ENCODE measurements at places on chromosomes 5 and 9.

DNA sequence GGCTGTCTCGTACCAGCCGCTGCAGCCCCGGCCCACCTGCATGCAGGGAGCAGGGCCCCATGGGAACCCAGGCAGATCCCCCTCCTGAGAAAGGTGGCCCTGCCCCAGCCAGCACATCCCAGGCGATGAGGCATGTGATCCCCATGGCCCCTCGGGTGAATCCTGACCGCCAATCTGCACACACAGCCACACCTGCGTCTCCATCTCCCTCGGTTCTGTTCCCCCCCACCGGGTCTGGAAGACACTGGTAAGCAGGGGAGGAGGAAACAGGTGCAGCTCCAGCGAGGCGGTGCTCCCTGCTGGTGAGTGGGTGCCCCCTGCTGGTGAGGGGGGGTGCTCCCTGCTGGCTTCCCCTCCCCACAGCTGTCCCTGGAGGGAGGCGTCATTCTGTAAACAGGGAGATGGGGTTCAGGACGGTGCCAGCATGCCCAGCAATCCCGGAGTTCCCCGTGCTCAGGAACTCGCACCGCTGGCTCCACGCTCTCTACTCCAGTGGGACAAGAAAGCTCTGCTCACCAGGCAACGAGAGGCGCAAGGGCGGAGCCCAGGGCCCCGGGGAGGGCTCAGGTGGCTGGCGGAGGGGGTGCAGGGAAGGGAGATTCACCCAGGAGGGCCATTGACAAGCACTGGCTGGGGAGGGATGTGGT, 28.4 kb upstream of the SLC12A7 start:
- no peak for DNase-seq

DNA sequence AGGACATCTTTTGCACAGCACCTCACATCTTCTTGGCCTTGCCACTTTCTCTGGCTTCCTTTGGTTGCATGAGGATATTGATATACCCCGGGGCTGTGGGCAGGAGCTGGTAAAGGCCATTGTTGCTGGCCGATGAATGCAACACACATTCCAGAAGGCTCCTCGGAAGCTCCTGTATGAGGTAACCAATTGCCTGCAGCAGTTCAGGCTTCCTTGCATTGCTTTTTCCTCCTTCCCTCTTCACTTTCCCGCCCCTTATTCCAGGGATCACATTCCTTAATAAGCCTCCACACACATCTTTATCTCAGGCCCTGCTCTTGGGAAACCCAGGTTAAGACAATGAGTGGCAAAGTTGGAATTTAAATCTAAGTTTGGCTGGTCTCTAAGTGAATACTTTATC, 505.4 kb upstream of the CLINT1 start:
- no peak for DNase-seq

DNA sequence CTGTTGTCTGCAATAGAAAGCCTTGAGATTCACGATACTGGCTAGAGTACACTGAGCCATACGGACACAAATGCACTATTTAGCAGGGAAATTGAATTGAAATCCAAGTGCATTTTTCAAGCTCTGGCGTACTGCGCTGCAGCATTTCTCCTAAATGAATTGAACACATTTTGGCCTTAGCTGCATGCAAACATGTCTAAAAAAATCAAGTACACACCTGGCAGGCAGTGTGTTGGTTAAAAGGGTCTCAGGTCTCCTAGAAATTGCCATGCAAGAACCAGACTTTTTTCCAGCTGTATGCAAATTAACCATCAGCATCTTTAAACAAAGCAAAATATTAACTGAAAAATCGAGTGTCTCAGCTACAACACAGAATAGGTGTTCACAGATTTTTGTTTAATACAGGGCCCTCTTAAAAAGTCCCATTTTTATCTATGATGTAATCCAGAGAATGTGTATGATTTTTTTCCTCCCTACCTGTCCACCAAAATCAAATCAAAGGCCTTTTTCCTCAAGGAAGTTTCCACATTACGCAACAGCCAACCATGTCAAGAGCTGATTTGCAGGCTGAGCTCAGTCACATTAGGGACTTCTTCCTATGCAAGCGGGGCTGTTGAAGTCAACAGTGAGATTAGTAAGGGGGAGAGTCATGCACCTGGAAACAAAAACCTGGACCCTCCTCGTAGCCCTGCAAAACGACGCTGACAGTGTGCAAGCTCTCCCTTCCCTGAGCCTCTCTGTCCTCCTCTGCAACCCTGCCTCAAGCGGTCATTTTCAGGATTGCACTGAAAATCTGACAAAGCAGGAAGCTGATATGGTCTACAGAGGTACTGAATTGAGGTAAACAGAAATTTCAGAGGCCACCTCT, 14.1 kb upstream of the SFXN1 start:
- no peak for DNase-seq

- no peak for DNase-seq
Observed at GRCh38 chr9:87441251-87441650, 56.4 kb upstream of the DAPK1 start.

DNA sequence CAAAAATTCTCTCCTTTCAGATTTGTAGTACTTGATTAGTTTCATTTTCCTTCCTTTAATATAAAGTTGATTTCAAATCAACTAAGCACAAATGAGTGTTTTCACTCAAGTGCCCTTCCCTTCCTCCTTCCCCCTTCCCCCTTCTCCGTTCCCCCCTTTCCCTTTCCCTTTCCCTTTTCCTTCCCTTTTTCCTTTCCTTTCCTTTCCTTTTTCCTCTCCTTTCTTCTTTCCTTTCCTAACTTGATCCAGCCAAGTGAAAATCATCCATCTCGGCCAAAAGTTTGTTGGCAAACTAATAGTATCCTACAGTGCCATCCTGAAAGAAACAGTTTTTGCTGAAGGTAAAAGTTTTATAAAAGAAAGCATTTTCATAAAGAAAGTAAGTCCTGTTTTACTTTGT, 85.3 kb upstream of the CD180 start:
- DNase-seq: no peak

- no peak for DNase-seq
Observed at GRCh38 chr5:60219921-60220320, 326.4 kb upstream of the PDE4D start.

DNA sequence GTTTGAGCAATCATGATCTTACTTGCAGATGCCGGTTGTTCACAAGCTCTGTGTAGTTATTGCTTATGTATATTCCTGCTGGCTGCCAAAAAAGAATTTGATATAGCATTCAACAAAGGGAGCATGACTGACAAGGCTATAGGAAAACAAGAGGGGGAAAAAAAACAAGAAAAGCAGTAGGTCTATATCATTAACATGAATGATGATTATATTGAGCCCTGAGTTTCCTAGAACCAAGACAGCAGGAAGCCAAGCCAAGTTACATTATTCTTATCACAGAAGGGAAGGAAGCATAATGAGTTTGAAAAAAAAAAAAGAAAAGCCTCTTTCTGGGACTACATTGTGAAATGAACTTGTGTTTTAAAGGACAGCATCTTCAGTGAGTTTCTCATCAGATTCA, 41.0 kb downstream of the TSTD2 start:
- no peak for DNase-seq

DNA sequence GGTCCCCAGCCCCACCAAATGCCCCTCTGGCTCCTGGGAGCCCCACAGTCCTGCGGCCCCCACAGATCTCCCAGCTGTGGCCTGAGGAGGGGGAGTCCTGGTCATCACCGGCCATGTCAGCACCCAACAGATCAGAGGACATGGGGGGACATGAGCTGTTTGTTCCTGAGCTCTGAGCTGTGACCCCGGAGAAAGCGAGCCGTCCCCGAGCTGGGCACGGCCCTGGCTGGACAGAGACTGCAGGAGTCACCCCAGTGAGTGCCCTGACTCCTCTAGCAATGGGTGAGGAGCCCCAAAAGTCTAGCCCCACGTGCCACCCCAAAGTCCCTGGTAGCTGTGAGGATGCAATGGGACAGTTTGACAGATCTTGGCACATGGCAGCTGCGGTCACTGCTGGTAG, 25.7 kb downstream of the CCDC187 start:
- no peak for DNase-seq

DNA sequence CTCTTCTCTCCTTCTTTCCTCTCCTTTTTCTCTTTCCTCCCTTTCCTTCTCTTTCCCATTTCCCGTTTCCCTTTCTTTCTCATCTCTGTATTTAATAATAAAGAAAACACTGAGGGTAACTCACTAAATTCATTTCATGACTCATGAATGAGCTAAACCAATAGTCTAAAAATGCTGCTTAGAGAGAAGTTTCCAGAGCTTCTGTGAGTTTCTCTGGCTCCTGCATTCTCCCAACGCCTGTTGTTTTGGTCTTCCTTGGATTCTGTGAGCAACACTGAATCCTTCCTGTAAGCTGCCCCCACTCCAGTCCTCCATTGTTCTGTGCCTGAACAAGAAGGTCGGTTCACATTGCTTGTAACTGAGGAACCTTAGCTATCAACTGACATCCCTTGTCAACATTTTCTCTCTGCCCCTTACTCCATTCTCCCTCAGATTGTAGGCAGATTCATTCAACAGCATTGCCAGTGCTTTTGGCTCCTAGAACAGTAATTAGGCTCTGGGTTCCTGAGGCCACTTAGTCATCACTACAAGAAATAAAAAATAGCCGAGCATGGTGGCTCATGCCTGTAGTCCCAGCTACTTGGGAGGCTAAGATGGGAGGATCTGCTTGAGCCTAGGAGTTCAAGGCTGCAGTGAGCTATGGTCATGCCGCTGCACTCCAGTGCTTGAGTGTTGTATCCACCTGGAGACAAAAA, 237.7 kb upstream of the KLF4 start:
- no peak for DNase-seq

- no peak for DNase-seq
Observed at GRCh38 chr9:13557746-13558145, 278.3 kb upstream of the MPDZ start.

GRCh38 chr5:142073362-142073988, 35.1 kb upstream of the NDFIP1 start:
- DNase-seq: no peak

DNA sequence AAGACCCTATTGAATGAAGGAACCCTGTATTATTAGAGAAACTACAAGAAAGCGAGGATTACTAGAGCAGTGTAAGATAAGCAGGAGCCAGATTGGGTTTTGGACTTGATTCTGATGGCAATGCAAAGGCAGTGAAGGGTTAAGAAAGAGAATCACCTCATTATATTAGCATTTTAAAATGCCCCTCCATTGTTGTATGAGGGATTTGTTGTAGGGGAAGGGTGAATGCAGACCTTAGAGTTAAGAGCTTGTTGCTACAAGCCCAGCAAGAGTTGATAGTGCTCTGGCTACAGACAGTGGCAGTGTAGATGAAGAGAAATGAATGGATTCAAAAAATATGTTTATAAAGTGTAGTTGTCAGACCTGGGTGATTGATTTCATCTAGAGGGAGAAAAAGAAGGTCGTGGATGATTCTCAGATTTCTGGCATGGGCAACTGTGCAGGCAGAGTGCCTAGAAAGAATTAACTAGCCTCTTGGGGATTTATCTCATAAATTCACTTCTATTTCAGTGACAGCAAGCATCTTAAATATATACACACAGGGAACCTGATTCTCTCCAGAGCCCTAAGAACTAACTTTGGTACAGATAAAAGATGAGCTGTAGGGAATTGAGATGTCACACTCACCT, 344.8 kb downstream of the ARRDC3 start:
- no peak for DNase-seq

GRCh38 chr9:81132318-81132717, 557.0 kb downstream of the TLE1 start:
- no peak for DNase-seq

GRCh38 chr9:69093471-69094103, 58.0 kb downstream of the FXN start:
- DNase-seq: no peak

DNA sequence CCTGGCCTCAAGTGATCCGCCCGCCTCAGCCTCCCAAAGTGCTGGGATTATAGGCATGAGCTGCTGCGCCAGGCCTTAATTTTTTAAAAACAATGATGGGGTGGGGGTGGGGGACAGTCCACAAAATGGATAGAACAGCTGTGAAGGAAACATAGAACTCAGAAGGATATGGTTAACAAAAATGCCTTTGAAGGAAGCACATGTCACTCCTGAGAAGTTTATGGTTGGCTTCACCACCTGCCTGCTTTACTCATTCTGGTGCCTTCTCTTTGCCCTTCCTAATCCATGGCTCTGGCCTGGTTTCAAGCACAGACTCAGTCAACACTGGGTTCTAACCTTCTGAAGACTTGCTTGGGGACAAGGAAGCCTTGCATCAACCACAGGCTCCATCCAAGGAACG, 10.3 kb downstream of the BAG1 start:
- DNase-seq: no peak

- DNase-seq: no peak
Observed at GRCh38 chr9:86749161-86749893, 198.0 kb downstream of the GAS1 start.

GRCh38 chr5:5340206-5340729, 82.2 kb upstream of the ICE1 start:
- no peak for DNase-seq

DNA sequence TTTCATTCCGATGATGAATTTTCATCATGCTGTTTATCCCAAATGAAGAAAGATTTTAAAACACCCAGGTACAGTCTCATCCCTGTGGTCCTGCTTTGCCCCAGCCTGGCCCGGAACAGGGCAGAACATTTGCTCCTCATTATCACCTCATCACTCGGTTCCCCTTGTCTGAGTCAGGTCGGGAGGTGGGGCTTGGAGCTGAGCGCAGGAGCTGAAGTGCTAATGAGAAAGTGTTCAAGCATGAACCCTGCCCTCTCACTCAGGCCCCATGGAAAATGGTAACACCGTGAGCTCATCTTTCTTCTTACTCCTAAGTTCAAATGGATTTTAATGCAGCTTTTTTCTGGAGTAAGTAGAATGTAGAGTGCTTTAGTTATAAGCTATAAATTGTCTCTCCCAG, 466.2 kb downstream of the KDM4C start:
- no peak for DNase-seq

DNA sequence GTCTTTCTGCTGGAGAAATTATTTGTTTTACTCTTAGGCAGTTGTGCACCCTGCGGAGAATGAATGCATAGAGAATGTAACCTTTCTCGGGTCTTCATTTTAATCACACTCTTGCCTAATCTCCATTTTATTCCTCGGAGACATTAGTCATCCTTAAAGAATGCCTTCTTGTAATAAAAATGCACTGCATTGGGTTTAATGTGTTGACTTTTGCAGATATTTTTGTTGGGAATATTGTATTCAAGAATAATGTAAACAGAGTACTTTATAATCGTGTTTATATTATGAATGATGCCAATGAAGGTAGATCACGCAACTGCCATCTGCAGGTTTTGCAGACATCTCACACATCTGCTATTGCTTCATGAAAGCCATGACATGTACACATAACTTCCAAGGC, 1093.9 kb upstream of the CDH6 start:
- DNase-seq: no peak

GRCh38 chr9:7560669-7561305, 238.8 kb downstream of the DMAC1 start:
- no peak for DNase-seq

- DNase-seq: no peak
Observed at GRCh38 chr5:81207009-81207408, 26.1 kb upstream of the CKMT2 start.
